ENCODE measurements at places on chromosomes 11 and 22.

DNA sequence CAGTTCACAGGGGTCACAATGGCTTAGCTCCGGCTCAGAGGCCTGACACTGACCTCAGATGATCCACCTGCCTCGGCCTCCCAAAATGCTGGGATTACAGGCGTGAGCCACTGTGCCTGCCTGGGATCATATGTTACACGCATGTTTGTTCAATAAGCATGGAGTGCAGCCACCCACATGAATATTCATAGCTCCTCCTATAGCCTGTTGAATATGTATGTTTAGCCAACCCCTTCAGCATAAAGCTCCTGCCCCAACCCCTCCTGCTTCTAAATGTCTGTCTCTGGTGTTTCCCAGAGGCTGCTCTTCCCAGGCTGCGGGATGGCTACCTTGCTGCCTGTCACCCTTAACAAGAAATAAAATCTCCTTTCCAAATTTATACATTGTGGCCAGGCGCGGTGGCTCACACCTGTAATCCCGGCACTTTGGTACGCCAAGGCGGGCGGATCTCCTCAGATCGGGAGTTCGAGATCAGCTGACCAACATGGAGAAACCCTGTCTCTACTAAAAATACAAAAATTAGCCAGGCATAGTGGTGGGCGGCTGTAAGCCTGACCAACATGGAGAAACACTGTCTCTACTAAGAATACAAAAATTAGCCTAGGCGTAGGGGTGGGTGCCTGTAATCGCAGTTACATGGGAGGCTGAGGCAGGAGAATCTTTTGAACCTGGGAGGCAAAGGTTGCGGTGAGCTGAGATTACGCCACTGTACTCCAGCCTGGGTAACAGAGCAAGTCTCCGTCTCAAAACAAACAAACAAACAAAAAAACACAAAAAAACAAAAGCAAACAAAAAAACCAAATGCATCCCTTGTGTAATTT is 1.1 kb upstream of the APOBEC3F start:
- DNase-seq = no peak

DNA sequence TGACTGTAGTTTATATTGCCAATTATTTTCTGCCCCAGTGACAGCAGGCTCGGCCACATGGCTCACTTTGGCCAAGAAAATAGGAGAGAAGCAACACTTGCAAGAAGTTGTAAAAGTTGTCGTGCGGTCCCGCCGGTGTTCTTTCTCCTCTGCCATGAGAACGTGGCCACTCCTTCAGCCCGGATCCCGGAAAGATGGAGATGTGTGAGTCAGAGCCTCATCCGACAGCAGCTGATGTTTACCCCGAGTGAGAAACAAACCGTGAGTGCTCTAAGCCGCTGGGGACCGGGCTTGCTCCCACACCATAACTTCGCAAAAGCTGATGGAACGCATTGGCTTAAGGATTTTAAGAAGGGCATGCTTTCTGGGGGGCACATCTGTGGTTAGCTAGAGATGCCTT is 157.0 kb downstream of the CACNA1I start:
- no peak for DNase-seq

DNA sequence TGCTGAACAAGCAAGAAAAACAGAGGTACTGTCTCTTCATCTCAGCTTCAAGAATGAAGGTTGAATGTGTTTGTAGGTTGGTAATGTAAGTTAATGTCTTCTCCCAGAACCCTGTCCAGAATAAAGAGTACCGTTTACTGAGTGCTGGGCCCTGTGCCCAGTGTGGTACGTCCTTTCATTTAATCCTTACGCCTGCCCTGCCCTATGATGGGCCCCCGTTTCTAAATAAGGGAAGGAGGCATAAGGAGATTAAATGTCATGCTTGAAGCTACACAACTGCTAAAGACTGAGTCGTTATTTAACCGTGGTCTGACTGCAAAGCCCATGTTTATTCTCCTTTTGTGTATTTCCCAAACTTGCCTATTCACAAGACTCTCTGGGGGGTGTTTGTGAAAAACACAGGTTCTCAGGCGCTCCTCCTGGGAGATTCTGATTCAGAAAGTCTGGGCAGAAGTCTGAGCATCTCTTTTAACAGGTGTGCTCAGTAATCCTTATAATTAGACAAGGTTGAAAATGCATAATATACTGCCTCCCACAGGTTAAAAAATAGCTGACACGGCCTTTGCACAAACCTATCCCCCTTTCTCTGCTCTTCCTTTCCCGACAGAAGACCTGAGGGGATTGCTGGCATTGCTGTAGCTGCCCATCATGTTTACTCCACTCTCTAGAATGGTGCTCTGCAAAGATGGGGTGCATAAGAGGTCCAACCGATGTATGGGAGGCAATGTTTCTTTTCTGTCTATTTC is 56.3 kb upstream of the ZBTB44 start:
- no peak for DNase-seq

DNA sequence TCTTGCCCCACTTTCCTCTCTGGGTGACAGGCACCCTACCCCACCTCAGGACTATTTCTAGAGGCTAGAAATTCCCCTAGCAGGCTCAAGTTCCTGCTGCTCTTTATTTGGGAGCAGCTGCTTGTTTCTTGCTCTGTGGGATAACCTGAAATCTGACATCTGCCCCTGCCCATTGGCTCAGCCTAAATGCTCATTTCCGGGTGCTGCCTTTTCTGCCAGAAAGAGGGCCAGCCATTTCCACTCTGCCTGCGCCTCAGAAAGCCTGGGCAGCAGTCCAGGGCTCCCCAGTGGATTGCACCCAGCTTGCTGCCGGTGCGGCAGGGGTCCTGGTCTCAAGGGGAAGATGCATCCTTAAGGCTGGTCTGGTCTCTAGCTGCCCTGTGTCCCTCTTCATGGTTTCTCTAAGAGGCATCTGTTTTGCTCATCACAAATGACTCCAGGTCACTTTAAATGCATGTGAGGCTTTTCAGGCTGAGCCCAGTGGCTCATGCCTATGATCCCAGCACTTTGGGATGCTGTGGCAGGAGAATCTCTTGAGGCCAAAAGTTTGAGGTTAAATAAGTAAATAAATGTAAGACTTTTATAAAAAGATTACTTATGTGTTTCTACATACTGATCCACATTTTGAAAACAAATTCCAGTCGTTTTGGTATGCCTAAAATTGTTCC is 10.3 kb upstream of the PNPLA5 start:
- DNase-seq = no peak
